Central memory CD8-positive, alpha-beta T cell (primary cell): ENCODE measurements at places on chromosomes 5 and 9.

- no peak for DNase-seq
These were observed 80.6 kb upstream of the MEGF10 start for GRCh38 chr5:127210042-127210441.

GRCh38 chr9:80873861-80874260, 815.5 kb downstream of the TLE1 start:
- no peak for DNase-seq

GRCh38 chr9:86924206-86924605, 23.1 kb downstream of the GAS1 start:
- DNase-seq: no peak

DNA sequence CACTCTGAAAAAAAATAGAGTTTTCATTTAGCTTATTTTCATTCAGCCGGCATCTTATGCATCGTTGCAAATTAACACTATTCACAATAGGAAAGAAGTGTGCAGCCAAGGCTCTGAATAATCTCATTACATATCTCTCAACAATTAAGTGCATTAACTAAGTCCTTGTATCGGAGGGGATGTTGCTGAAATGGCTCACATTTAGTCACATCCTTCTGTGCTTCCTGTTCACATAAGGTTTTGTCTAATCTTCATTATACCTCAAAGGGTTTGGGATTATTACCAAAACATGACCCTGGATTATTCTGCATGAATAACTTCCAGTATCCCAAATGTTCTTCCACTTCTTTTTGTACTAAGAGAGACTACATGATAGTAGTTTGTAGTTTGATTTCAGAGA, 278.0 kb upstream of the GRIA1 start:
- no peak for DNase-seq

- DNase-seq: no peak
These were observed 13.1 kb downstream of the HRH2 start for GRCh38 chr5:175671013-175671412.

DNA sequence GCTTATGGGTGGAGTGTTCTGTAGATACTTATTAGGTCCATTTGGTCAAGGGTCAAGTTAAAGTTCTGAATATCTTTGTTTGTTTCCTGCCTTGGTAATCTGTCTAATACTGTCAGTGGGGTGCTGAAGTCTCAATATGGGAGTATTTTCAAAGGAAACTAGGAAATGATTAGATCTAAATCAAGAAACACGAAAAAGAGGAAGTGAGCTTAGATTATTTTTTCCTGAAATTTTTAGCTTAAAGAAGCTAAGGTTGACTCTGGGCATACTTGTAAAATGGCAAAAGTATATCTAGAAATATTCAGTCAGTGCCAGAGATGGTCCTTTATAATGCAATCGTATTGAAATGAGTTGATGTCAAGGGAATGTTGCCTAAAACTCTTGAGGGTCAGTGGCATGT, 313.5 kb downstream of the ICE1 start:
- no peak for DNase-seq
